ENCODE measurements at places on chromosomes 2 and 18. TPM values are rescaled to one million over a fixed set of nuclear protein-coding genes. Genes with fewer than 3 reads are reported as not detected.
A peak's percentile ranks its signal among the peaks of the same experiment; 100 is the strongest.

DNA sequence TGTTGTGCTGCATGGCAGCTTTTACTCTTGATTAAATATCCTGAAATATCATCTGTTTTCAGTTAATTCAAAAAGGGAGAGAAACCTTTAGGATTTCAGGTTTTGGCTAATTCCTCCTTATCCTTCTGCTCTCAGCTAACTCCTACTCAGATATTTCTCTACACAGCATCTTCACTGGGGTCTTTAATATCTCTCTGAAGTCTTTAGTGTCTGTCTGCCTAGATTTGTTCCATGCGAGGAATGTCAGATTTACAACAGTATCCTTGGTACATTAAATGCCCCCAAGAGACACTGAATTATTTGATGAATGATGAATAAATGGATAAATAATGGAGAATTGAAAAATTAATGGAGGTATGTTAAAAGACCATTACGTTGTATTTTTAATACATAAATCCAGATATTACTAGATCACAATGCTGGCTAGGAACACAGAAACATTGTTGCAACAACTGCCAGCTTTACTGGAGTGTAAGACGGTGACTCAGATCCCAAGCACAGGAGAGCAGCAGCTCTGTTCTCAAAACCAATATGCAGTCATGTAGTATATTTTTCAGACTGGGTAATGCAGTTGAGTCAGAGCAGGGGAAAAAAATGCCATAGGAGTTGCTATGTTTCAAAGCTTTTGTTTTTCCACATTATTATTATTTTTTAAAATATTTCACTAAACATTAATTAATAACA is 388.0 kb upstream of the SYT4 start:
- no peak for DNase-seq

GRCh38 chr18:39318008-39318407 is 1752.4 kb upstream of the CELF4 start:
- DNase-seq = no peak

- DNase-seq = peak; percentile 49
These were observed 552 bp downstream of the CNPPD1 start for GRCh38 chr2:219175928-219176817.

GRCh38 chr18:38805256-38805655 is 1239.7 kb upstream of the CELF4 start:
- no peak for DNase-seq

- DNase-seq = no peak
These were observed 81.5 kb downstream of the EPHA4 start for GRCh38 chr2:221490506-221491060.

DNA sequence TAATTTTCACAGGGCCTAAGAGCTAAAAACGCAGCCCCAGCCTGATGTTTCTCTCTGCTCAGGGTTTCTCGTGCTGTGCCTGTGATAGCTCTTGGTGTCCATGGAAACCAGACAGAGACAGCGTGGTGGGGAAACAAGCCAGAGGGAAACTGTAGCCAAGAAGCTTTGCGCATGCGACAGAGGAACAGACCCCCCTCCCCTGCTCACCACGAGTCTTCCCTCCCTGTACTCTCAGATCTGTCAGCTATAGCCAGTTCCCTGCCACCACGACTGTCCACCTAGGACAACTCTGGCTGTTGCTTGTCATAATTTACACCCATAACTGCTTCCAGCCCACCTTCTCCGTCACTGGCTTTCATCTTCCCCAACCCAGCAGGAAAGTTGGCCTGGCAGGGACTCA is 13.2 kb upstream of the DNAJC27 start:
- peak; percentile 64 for DNase-seq

GRCh38 chr2:186827411-186827810 is 21.6 kb downstream of the ZSWIM2 start:
- no peak for DNase-seq

GRCh38 chr2:47422560-47422959 is 19.6 kb downstream of the MSH2 start:
- DNase-seq = no peak

- DNase-seq = no peak
These were observed 180.4 kb upstream of the ZFP36L2 start for GRCh38 chr2:43406651-43407279.

GRCh38 chr2:98909317-98910211 is 26.5 kb downstream of the CRACDL start:
- DNase-seq = no peak

- no peak for DNase-seq
These were observed 81.8 kb upstream of the RBMS1 start for GRCh38 chr2:160575368-160575767.

GRCh38 chr2:46193356-46193755 is 103.9 kb upstream of the EPAS1 start:
- DNase-seq = no peak

- no peak for DNase-seq
These were observed 45.1 kb downstream of the PIEZO2 start for GRCh38 chr18:11104307-11104706.

The GPAT2 gene
- total RNA-seq = 6.8 TPM

The ARHGAP15 gene
- 7.2 TPM for total RNA-seq

The EVA1A gene
- total RNA-seq = 0.44 TPM

The TUBA3E gene
- 6.7 TPM for total RNA-seq

The CNDP1 gene
- not detected for total RNA-seq

The WIPF1 gene
- 25.1 TPM for total RNA-seq

The TMEM178A gene
- 5.4 TPM for total RNA-seq

The LRRC30 gene
- not detected for total RNA-seq

The MALL gene
- total RNA-seq = 14.0 TPM

The PDE1A gene
- 11.0 TPM for total RNA-seq
